ENCODE measurements at places on chromosomes 3 and 15.

GRCh38 chr3:9600597-9600996 lies 47.0 kb upstream of the LHFPL4 start:
- no peak for DNase-seq

- DNase-seq = no peak
Measured at GRCh38 chr15:70512772-70513362, 250.5 kb downstream of the UACA start.

DNA sequence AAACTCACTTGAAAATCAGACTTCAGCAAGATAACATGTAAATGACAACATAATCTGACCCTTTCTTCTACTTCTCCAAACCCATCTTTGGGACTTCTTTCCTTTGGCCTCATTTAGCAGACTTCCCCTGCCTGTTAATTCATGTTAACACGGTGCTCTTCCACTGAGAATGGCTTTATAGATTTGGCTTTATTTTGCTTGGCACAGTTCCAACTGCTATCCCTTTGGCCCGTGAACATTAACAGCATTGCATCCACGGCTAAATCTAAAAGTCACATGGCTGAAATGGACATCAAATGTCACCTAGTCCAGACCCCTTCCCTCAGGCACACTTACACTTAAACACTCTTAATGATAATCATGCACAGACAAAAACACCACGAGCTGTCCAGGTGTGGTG lies 3.8 kb downstream of the ZMAT3 start:
- no peak for DNase-seq

DNA sequence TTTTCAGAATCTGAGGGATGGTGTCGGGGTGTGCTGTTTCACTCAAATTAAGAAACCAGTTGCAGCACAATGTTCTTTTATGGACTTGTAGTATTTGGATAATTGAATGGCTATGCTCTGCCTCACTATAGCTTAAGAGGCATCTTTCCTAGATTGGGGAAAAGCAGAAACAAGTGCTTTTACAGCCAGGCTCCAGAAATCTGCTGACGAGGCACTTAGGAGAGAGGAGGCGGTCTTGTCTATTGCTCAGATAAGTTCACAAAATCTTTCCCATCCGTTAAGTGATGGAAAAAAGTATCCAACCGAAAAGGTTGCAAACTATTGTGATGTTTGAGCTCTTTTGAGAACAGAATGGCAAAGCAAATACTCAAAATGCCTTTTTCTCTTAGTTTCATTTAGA lies 336.1 kb upstream of the RARB start:
- DNase-seq = no peak

GRCh38 chr3:72909591-72909990 lies 21.7 kb downstream of the GXYLT2 start:
- no peak for DNase-seq

- DNase-seq = no peak
Measured at GRCh38 chr3:159739969-159740368, 248.7 kb upstream of the IL12A start.

- no peak for DNase-seq
Measured at GRCh38 chr3:126721246-126721645, 17.2 kb downstream of the CHCHD6 start.

- no peak for DNase-seq
Measured at GRCh38 chr15:38307251-38307650, 54.6 kb downstream of the SPRED1 start.

- DNase-seq = no peak
Measured at GRCh38 chr3:56811546-56812202, 9.9 kb upstream of the ARHGEF3 start.

DNA sequence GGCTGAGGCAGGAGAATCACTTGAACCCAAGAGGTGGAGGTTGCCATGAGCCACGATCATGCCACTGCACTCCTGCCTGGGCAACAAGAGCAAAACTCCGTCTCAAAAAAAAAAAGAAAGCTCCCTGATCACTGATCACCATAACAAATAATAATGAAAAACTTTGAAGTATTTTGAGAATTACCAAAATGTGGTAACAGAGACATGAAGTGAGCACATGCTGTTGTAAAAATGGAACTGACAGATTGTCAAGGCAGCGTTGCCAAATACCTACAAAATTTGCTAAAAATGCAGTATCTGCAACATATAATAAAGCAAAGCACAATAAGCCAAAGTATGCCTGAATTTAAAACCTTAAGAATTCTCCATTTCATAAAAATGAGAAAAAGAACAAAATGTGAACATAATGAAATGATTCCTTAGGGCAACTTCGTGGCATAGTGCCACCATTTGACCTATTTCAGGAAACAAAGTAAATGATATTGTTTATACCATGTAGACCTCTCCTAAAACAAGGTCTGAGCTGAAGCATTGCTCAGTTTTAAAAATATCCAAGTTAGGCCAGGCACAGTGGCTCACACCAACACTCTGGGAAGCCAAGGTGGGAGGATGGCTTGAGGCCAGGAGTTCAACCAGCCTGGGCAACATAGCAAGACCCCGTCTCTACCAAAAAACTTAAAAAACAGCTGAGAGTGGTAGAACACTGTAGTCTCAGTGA lies 5.8 kb downstream of the USP4 start:
- no peak for DNase-seq

DNA sequence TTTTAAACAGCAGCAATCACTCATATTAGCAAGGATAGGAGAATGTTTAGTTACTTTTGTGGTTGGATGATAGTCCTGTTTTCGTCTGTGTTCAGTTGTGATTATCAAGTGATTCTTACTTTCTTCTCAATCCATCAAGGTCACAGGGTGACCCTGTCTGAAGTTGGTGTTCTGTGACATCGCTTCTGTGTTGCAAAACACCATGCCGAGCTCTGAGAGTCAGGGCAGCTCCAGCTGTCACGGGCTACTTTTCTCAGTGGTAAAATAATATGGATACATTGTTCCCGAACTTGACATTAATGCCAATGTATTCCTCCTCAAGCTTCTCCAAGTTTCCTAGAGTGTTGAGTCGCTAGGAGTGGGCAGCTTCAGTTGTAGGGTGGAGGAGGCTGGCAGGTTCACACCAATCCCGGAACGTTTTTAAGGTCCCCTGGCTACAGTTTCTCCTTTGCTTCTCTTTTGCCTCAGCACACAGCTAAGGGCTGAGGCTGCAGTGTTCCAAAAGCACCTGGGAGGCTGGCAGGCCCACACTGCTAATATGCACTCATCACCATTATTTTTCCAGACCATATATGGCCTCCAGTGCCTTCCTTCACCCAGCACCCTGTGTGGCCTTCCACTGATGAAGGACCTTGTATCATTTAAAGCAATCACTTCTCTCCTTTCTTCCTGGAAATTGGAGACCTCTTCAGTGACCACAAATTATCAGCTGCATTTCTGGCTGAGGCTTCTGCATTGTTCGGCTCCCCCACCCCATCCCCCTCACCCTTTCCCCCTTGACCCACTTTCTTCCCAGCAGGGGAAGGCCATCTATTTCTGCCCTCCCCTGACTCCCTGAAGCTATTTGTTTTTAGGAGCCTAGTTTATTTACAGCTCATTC lies 25.8 kb downstream of the COLQ start:
- no peak for DNase-seq

DNA sequence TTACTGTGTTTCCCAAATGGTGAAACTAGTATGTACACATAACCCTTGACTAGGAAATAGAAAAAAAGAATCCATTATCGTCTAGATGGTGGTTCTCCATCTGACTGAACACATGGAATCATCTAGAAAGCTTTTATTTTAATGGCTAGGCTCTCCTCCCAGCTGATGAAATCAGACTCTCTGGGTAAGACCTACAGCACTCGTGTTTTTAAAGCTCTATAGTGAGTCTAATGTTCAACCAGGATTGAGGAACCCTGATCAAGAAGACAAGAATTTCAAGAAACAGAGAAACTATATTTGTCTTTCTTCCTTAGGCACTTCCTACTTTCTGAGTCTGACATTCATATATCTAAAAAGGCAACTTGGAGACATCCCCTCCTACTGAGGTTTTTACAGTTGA lies 118.8 kb downstream of the TMCO5A start:
- no peak for DNase-seq

DNA sequence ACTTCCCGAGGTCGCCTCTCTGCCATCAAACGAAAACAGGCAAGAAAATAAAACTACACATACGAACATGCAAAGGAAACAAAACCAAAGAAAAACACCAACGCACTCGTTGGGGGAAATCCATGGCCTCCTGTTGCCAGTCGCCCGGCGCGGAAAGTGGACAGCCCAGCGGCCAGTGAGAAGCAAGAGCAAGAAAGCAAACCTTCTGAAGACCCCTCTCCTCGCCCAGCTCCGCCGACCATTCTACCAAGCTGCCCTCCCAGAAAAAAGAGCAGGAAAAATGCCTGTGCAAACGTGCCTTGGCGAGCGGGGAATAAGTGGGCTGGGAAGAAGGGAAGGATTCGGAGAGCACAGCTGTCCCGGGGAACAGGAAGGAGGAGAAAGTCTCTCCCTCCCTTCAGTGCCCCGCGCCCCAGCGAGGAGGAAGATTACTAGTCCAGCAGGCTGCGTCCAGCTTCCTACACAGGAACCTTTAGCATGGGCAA lies 802 bp upstream of the NECTIN3 start:
- no peak for DNase-seq

DNA sequence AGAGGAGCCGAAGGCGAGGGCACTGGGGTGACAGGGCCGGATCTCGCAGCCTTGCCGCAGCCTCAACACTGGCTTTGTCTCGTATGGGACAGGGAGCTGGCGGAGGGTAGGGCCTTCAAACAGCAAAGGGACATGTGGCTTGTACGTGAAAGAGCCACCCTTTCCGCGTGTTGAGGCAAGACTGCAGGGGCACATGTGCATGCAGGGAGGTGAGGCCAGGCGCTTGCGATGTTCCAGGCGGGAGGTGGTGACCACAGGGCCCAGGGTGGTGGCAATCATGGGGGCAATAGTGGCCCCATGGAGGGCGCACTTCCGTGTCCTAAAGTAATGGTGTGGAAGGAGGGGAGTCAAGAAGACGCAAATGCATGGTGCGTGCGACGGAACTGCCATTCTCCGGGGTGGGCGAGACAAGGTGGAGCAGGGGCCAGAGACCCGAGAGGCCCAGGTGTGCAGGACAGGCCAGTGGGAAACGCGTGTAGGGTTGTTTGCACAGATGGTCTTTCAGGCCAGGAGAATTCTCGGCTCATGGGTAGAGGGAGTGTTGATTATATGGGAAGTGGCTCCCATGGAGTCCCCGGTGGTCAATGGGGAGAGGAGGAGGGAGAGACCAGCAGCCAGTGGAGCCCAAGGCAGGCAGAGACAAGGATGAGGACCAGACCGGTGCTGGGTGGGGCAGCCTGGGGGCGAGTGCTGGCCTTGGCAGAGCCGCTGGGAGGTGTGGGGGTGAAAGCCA lies 45.8 kb upstream of the PCSK6 start:
- no peak for DNase-seq

GRCh38 chr3:69259125-69259524 lies 126.8 kb downstream of the FRMD4B start:
- DNase-seq = no peak

DNA sequence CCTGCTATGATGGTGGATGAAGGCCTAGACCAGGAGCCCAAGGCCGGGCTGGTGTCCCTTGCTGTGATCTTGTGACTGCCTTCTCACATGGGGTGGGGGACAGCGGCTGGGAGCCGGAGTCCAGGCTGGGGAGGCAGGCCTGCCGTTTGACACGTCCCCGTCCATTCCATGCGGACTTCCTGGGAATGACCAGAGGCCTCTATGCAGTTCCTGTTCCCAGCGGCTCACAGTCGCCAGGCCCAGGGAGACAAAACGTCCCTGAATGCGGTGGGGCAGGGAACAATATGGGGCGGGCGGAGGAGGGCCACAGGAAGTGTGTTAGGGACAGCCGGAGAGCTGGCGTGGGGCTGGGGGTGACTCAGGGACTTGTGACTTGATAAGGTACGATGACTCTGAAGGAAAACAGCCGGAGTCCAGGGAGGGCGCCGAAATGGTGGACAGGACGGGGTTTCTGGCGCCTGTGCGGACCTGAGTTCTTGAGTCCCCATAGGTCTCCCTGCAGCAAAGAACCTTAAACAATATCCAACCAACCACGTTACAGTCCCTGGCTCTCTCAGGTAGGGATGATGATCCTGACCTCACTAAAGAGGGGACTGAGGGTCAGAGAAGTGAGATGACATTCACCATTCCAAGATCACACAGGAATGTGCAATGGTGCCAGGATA lies 40.5 kb upstream of the SMAD6 start:
- DNase-seq = no peak

DNA sequence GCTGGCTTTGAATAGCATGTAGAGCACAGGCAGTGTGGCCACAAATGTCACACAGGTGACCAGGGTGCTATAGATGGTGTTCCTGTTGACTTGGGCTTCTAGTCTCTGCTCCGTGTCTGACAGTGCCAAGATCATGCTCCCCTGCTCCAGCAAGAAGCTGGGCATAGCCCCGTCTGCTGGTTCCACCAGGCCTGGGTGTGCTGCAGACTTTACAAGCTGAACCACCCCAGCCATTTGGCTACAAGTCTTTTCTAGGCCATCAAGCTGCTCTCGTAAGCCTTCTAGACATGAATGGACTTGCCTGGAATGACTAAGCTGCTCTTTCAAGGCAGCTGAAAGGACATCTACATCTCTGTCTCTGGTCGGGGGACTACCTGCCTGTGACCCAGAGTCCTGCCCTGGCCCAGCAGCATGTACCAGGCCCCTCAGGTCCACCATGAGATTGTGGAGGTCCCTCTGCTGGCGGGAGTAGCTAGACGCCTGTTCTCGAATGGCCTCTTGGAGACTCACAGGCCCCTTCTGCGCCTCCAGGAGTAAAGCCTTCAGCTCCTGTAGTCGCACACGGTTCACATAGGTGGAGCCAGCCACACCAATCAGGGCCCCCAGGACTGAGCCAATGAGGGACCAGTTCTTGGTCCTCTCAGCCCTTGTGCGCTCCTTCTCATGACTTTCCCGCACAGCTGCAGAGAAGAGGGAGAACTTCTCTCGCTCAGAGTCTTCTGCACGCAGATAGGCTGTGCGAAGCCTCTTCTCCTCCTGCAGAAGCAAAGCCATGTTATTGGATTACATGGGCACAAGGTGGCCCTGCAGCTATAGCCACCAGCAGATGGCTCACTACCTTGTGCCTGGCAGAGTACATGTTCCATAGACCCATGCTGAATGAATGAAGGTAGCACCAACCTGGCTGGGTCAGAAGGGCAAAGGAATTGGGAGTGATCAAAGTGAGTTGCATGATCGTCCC lies 2.8 kb upstream of the PLXNB1 start:
- no peak for DNase-seq

DNA sequence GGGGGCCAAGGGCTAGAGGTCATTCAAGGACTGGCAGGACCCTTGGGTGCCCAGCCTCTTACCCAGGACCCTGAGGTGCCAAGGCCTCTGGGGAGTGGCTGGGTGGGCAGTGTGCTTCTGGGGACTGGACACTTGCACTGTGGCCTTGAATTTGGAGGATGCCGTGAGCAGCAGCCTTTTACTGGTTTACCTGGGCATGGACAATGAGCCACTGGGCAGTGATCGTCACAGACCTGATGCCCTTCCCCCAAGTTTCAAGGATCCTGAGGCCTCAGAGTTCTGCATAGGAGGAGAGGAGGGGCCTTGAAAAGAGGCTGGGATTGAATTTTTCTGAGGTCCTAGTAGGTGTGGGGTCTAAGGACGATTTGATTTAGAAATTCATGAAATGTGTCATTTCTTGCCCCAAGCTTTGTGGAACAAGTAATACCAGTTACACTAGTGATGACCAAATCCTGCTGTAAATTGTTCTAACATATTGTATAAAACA lies 146.1 kb upstream of the TPM1 start:
- DNase-seq = no peak

All from stimulated activated CD8-positive, alpha-beta memory T cell treated with anti-CD3 and anti-CD28 coated beads, Interleukin-4, amount 100 ng/mL, for 4 hours (primary cell).